ENCODE measurements at places on chromosomes 5 and 9.

DNA sequence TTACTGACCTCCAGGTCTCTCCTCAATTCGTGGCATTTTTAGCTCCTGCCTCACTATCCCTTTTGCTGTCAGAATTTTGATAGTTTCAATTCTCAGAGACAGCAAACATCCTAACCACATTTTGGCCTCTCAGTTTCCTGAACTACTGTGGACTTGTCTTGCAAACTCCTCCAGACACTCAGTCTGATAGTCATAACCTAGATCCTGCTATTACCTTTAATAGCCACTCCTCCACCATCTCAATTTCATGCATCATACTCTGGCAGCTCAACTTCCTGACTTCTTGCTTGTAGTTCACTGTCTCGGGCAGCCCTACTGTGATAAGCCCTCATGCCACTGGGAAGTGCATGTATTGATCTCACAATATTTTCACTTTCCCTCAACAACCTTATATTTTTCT is 481.8 kb upstream of the CDH18 start:
- no peak for DNase-seq

- DNase-seq, result no peak
Observed at GRCh38 chr5:131279204-131279603, 15.4 kb downstream of the CDC42SE2 start.

- DNase-seq, result no peak
Observed at GRCh38 chr5:52896534-52897237, 92.5 kb upstream of the ITGA2 start.

DNA sequence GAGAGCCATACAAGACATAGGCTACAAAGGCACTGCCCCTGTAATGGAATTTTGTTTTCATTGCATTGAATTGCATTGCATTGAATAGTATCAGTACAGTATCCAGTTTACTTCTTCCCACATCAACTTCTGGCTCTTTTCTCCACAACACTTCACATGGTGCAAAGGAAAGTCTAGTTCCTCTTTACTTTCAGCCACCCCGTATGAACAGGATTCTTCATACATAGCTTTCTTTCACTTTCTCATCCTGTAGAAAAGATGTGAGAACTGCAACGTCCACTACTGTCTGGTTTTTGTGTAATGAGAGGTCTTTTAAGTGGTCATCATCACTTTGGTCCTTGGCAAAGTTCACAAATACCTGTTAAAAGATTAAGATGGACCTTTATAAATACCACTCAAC is 20.2 kb downstream of the NIPSNAP3B start:
- no peak for DNase-seq

GRCh38 chr9:134247918-134248631 is 78.2 kb upstream of the RXRA start:
- DNase-seq, result no peak

DNA sequence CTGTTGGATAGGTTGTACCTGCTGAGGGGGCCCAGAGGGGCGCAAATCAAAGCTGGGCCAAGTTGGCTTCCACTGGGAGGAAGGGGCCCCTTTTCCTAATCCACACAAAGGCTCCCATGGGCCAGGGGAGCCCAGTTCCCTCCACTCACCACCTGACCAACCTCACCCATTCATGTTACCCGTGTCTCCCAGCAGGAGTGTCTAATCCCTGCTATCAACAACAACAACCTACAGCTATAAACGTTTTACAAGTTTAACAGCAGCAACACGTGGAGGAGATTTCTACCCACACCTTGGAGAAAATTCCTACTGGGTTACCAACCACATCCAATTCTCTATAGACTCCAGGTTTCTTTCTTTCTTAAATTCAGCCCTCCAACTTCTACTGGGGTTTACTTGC is 216.2 kb downstream of the SLIT3 start:
- DNase-seq, result no peak

- no peak for DNase-seq
Observed at GRCh38 chr5:16927613-16928012, 8.5 kb downstream of the MYO10 start.

DNA sequence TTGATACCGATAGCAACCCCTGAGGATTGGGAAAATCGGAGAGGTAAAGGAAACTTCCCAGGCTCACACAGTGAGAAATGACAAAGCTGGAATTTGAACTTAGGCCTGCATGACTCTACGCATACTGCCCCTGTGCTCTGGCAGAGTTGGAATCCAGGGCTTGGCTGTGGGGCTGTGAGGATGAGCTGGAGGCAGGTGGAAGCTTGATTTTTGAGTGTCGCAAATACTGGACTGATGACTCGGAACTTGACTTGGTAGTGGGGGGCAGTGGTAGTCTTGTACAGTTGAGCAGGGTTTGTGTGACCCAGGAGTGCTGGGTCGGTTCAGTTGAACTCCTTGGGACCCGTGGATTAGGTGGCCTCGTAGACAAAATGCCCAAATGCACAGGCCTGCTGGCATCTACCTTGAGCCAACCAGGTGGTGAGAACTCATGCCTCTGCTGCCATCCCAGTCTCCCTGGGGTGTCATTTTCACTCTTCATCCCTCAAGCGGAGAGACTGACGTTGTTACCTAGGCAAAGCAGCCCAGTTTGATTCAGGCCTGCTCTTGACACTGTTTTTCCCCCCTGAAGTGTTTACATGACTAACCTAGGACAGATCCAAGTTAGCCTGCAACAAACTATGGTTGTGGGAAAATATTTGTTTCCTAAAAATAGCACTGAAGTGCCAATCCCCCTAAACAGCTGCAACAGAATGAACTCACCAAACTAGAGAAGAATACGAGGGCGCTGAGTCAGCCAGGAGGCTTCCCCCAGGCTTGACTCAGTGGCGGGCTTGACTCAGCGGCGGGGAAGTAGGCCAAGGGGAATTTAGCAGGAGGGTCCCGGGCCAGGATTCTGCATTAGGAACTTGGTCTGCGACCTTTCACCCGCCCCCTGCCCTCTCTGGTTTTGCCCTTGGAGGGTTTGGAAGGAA is 45.7 kb upstream of the ORM1 start:
- no peak for DNase-seq

DNA sequence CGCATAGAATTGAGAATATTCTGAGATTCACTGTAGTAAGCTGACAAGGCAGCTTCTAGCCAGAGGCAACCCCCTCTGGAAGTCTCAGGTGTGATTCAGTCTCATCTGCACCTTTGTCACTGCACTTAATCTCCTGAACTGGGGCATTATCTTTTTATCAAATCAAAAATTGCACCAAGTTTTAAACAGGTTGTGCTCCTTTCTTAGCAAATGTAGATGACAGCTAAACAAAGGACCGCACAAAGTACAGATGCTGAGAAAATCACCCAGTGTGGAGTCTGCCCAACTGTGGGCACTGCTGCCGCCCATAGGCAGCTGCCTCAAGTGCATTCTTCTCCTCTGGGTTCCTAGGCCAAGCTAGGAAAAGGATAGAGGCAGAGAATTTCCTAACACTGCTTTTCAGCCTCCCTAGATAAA is 51.1 kb downstream of the STARD4 start:
- no peak for DNase-seq

- no peak for DNase-seq
Observed at GRCh38 chr9:84831377-84831776, 161.8 kb downstream of the NTRK2 start.

DNA sequence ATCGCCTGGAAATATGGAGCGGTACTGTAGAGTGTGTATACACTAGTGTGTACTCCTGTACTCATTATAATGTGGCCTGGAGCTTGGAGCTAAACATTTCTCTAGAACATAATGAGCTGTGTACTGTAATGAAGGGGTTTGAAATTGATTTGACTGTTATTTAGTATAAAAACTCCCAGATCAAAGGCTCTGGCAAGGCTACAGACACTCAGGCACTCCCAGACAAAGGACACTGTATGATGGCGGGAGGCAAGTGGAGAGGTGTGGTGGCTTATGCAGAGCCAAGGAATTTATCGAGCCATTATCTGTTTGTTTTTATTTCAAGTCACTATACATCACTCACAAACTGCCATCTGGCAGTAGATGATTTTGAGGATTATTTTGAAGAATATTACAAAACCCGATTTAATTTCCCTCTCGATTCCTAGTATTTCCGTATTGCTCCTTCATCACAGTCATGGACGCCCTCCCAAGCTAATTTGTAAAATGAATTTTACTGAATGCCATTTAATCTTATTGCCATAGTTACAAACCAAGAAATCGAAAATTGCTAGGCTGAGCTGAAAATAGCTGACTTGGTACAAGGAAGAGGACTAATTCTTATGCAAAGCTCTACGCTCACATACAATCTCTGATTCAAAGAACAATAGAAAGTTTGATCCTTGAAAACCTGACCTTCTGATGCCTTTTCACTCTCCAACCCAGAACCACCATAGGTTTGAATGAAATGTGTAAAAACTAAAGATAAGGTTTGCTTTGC is 240.2 kb upstream of the SEMA6A start:
- DNase-seq, result no peak

GRCh38 chr9:126695701-126696400 is 82.1 kb downstream of the LMX1B start:
- DNase-seq, result no peak

- DNase-seq, result no peak
Observed at GRCh38 chr5:63923914-63924313, 38.3 kb downstream of the HTR1A start.

DNA sequence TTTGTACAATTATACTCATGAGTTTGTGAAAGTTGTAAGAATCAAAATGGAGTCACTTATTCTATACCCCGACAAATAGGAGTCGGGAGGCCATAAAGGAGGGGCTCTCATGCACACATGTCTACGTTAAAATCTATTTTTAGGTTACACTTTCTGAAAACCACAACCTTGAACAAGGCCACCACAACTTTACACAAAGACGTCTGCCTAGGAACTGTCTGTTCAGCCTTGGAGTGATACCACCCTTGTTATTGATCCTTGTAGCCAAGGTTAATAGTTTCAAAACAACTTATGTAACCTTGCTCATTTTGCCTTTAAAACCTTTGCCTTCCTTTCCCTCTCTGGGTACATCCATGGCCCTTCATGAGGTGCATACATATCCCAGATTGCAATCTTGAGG is 4.1 kb upstream of the NDFIP1 start:
- DNase-seq, result no peak

GRCh38 chr5:118557251-118557661 is 431.1 kb downstream of the DTWD2 start:
- DNase-seq, result no peak

DNA sequence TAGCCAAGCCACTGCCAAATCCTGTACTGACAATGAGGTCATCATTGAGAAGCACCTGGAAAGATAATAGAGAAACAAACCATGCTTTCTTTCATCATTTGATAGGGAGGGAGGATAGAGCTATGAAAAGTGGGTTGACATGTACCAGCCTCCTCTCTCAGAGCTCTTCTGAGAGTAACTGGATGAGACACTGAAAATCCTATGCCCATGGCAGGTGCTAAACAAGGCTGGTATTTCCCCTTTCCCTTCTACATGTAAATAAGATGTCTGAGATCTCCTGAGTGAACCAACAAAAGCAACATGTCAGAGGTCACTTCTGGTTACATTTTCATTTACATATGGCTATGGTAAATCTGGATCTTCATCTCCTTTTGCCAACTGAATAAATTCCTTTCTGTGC is 45.3 kb upstream of the TRAF1 start:
- no peak for DNase-seq

DNA sequence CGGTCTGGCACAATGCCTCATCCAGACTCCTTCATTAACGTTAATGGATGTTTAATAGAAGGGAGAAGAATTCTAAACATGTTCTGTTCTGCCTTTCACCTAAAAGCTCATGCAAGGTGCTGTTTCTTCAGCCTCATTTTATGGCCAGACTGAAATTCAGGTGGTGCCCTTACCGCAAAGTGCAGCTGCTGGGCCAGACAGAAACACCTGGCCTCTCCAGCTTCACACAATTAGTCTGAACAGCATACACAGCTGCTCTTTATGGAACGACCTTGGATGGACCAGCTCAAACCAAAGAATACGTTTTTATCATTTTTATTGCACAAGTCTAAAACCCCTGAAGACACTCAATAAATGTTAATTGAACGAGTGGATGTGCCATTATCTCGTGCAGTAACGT is 4.6 kb downstream of the SNCAIP start:
- DNase-seq, result no peak

GRCh38 chr9:126852086-126852688 is 8.3 kb upstream of the ZBTB34 start:
- DNase-seq, result no peak

GRCh38 chr5:92064993-92065392 is 681.9 kb upstream of the ARRDC3 start:
- DNase-seq, result no peak

DNA sequence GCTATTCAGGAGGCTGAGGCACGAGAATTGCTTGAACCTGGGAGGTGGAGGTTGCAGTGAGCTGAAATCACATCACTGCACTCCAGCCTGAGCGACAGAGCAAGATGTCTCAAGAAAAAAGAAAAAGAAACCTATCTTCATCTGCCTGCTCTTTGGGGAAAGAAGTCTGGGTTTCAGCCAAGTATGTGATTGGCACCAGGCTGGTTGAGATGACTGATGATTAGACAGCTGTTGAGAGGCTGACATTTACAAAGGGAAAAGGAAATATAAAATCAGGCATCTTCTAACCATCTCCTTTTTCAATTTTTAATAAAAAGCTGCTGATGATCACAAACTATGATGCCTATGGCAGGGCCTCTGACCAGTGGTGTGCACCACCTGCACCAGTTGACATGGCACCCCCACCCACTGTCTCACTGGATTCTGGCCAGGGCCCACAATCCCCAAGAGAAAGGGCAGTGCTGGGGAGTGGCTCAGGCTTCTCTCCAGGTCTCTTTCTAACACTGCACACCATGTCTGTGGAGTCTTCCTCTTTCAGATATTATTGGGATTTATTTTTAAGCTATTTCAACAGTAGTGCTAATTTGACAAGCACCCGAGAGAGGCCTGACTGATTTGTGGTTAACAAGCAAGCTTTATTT is 17.2 kb upstream of the C5orf15 start:
- no peak for DNase-seq

DNA sequence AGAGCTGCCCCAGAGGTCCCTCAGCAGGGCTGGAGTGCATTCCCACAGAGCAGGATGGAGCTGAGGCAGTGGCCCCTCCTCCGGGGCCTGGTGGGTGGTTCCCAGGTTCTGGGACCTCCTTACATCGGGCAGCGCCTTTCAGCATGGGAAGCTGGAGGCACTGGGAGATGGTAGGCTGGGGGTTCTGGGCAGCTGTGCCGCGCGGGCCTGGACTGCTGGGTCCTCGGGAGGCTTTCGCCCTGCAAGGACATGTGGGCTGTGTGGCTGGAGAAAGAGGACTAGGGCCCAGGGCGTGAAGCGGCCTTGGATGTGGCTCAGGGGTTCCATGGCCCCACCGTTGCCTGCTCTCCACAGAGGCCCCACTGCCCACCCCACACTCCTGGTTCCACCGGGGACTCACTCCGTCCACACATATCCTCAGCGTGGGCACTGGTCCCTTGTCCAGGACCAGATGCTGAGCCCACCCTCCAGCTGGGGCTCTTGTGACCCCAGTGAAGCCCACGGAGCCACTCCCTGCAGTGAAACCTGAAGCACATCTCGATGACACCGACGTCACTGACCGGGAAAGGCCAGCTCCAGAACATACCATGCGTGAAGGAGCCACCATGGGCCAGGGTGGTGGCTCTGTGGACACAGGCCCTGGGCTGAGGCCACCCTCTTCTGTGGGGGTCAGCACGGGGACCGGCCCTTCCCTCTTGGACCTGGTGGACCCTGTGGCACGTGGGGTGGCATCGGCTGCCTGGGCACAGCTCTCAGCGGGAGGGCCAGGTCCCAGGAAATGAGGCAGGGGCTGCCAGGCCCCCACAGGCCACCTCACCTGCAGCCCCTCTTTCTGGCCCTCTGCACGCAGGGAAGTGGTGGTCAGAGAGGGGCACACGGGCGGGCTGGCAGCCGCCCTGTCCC is 31.5 kb upstream of the NKD2 start:
- no peak for DNase-seq

- no peak for DNase-seq
Observed at GRCh38 chr5:60297658-60298057, 402.3 kb downstream of the DEPDC1B start.

GRCh38 chr9:69743930-69744329 is 15.9 kb downstream of the PTAR1 start:
- DNase-seq, result no peak
